ENCODE measurements at places on chromosomes 1 and 21.

GRCh38 chr1:202397256-202397655 lies 48.8 kb downstream of the PPP1R12B start:
- DNase-seq: no peak

DNA sequence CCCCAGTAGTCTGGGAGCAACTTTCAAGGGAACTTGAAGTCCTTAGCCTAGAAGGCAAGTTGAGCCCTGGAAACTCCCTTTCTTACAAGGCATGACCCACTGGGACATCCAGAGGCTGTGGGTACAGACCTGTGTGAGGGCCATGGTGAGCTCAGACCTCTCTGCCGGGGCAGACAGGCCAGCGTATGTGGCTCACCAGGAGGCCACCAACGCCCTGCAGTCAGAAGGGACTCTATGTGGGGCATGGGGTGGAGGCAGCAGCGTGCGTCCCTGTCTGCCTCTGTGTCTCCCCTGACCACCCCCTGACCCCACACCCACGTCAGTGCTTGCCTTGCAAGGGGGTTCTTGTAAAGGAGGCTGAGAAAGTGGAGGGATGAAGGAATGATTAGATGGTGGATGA lies 10.8 kb downstream of the COQ8A start:
- DNase-seq: no peak

GRCh38 chr1:66160719-66161118 lies 368.0 kb downstream of the PDE4B start:
- no peak for DNase-seq

GRCh38 chr1:201896951-201897391 lies 8.3 kb downstream of the SHISA4 start:
- no peak for DNase-seq

DNA sequence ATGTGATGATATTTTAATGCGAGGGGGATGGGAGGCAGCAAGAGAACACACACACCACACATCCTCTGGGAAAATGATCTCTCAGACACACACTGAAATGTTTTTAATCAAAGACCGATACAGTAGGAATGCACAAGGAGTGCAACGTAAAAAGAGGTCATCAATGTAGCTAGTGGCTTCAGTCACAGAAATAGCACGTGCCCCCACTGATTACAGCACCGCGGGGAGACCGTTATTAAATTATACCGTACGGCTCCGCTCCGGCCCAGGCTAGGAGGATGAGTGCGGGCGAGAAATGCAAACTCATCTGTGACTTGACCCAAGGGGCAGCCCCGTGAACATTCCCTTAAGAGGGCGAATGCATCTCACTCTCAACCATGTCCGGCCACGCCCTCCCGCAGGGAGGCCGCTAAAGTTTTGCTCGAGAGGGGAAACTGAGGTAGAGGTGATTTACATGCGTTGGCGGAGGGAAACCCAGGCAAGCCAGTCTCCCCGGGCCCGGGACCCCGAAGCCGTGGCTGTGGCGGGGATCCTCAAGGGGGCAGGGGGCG lies 552 bp downstream of the UBR4 start:
- DNase-seq: no peak
